Activated CD8-positive, alpha-beta T cell treated with anti-CD3 and anti-CD28 coated beads for 36 hours (primary cell): ENCODE measurements at places on chromosomes 4 and X. TPM values are rescaled to one million over a fixed set of nuclear protein-coding genes. Genes with fewer than 3 reads are reported as not detected.

Gene SMPX
- total RNA-seq = not detected

Gene RIBC1
- 0.72 TPM for total RNA-seq

Gene TMPRSS11E
- total RNA-seq = not detected

Gene CHIC1
- 4.4 TPM for total RNA-seq
